ENCODE measurements at places on chromosomes 2 and 18. TPM values are rescaled to one million over a fixed set of nuclear protein-coding genes. Genes with fewer than 3 reads are reported as not detected.

The NOSTRIN gene
- total RNA-seq = not detected

The POMC gene
- 2.2 TPM for total RNA-seq

The PLCD4 gene
- total RNA-seq = 0.61 TPM

DNA sequence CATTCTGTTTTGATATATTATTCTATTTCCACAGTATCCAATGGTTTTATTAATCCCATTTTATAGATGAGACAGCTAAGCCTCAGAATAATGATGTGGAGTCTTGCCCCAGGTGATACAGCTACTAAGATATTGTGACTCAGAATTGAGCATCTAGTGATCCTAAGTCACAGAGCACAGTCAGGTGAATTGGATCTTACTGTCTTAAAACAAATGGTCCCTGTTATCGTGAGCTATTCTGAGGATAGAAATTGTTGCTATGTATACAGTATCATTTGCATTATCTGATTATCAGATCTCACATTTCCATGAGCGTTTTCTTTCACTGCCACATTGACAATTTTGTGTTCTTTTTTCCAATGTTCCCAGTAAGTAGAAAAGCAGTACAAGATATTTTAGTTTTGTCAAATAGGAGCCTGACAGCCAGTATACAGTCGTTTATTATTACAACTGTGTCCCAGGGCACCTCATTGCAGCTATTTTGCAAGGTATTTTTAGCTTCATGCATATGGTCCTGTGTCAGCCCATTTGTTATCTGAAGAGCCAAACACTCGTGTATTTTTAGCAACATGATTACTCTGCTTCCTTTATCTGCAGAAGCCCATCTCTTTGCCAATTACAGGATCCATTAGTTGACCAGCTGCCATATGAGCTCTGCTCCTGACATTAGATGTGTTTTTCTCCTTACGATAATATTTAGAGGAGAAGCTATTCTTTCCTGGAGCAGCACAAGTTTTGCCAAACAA, 25.1 kb upstream of the SGPP2 start:
- DNase-seq = no peak

DNA sequence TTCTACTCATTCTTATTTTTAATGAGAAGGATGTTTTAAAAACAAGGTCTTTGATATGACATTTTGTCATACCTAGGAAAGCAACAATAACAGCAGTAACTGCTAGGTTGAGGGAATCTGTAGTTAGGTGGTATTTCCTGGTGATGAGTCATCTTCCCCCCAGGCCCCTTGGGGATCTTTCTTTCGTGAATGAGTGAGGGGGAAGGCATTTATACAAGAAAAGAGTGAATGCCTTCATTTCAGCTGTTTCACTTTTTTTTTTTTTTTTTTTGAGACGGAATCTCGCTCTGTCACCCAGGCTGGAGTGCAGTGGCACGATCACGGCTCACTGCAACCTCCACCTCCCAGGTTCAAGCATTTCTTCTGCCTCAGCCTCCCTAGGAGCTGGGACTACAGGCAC, 108.6 kb downstream of the MAP4K4 start:
- peak; percentile 57 for DNase-seq

DNA sequence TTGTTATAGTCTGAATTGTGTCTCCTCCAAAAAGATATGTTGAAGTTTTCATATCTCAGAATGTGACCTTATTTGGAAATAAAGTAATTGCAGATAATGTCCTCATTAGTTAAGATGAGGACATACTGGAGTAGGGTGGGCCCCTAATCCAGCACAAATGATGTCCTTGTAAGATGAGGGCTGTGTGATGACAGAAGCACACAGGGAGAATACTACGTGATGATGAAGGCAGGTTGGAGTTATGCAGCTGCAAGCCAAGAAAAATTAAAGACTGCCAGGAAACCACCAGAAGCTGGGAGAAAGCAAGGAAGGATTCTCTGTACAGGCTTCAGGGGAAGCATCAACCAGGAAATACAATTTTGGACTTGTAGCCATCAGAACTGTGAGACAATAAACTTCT, 58.3 kb upstream of the PNPT1 start:
- no peak for DNase-seq

GRCh38 chr18:76958692-76959341, 136.5 kb downstream of the ZNF236 start:
- DNase-seq = no peak

- no peak for DNase-seq
Measured at GRCh38 chr2:100844514-100844913, 24.6 kb downstream of the NPAS2 start.

GRCh38 chr18:62846313-62846712, 131.0 kb downstream of the PHLPP1 start:
- no peak for DNase-seq

Measured in H1 (cell line).